ENCODE measurements at places on chromosomes 12 and 14.

GRCh38 chr12:127981875-127982274 lies 285.1 kb upstream of the TMEM132C start:
- no peak for DNase-seq

GRCh38 chr12:18368594-18368993 lies 107.3 kb downstream of the PIK3C2G start:
- no peak for DNase-seq

DNA sequence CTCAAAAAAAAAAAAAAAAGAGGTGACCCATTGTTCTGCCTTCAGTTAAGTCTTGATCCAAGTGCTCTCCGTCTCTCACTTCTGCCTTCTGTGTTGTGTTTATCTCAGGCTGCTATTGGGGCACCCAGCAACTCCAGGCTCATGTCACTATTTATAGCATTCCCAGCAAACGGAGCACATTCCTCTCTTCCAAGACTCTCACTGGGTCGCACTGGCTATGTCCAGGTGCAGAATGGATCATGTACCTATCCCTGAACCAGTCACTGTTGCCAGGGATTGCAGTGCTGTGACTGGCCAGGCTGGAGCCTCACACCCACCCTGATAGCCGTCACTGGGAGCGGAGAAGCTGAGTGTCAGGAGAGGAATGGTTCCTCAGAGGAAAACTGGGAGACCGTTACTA lies 31.2 kb downstream of the RHOF start:
- DNase-seq: no peak

DNA sequence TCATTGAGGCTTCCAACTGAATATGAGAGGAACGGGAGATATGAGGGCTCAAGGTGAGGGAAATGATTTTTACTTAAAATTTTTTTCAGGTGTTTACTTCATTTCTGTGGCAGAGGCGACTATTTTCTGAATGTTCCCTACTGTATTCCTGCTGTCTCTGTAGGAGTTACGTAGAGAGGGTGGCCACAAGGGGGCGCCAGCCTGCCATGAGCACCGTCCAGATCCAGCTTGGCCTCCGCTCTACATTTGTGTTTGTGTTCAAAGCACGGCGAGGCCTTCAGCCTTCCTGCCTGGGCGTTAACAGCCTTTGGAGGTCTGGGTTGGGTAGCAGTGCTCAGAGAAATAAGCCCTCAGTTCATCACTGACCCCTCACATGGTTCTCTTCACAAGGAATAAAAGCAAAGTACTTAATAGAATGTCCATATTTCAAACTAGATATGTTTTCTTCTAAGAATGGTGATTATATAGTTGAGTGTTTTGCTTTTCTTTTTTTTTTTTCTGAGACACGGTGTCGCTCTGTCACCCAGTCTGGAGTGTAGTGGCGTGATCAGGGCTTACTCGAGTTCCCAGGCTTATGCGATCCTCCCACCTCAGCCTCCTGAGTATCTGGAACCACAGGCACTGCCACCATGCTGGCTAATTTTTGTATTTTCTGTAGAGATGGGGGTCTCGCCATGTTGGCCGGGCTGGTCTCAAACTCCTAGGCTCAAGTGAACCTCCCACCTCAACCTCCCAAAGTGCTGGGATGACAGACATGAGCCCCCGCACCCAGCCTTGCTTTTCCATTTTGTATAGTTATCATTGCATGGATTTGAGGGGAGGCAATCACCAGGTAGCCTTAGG lies 22.3 kb downstream of the CKB start:
- DNase-seq: peak; percentile 89

Measured in activated CD4-positive, alpha-beta T cell treated with anti-CD3 and anti-CD28 coated beads for 48 hours (primary cell).